ENCODE measurements at places on chromosomes 2 and 18. TPM values are rescaled to one million over a fixed set of nuclear protein-coding genes. Genes with fewer than 3 reads are reported as not detected.

The AGPS gene
- total RNA-seq = 53.2 TPM

- DNase-seq = no peak
These were observed 55.0 kb upstream of the SERPINB2 start for GRCh38 chr18:63832470-63832869.

- no peak for DNase-seq
These were observed 60.7 kb upstream of the ARHGAP28 start for GRCh38 chr18:6668836-6669235.

The CACNB4 gene
- 1.5 TPM for total RNA-seq

- DNase-seq = no peak
These were observed 554.8 kb downstream of the PIK3C3 start for GRCh38 chr18:42509750-42510415.

- no peak for DNase-seq
These were observed 86.4 kb upstream of the SPRED2 start for GRCh38 chr2:65518751-65519150.
